ENCODE measurements at places on chromosomes 4 and X.

DNA sequence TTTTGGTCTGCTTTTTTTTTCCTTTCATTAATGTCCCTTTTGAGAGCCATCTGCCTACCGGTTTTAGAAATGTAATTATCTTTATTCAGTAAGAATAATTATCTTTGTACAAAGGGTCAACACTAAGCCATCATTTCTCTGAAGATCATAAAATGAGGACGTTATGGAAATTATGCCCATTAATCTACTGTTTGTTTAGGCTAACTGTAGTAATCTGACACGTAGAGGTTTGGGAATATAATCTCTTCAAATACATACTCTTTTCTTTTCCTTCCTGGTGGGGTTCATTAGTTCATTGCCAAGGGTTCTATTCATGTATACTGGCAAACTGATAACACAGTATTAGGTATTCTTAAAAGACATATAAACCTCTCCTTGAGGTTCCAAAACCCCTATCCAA lies 3.8 kb upstream of the HSD17B13 start:
- no peak for DNase-seq

DNA sequence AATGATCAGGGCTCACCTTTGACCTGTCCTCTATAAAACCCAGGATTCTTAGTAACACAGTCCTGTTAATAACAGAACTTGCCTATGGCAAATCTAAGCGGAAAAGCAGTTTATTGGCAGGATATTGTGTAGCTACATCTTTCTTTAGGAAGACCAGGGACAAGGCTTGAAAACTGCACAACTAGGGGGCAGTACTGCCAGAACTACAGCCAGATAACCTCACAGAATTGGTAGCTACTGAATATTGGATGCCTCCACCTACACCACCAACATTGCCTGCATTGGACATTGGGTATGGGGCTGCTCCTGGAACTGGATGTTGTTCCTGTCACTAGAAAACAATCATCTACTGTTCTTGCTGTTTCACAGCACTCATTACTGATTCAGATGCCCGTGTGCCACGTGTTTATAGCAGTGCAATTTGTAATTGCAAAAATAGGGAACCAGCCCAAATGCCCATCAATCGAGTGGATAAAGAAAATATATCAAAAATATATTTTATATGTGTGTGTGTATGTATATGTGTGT lies 47.4 kb downstream of the REPS2 start:
- DNase-seq: no peak

- DNase-seq: no peak
Measured at GRCh38 chrX:155046811-155047528, 20.3 kb downstream of the FUNDC2 start.

DNA sequence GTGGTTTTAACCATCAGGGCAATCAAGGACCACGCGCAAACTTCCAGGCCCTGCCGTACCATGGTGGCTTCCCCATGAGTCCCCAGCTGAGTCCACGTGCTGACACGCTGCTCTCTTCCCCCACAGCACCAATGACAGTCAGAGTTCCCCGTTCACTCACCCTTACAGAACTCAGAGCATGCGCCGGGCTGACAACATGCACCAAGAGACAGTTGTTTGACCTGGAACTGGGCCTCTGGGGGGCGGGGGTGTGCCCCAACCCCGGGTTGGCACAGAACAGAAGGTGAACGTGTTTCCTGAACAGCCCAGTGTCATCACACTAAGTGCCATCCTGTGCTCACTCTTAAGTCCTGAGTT lies 29.4 kb downstream of the IRF2 start:
- no peak for DNase-seq

- no peak for DNase-seq
Measured at GRCh38 chr4:31370866-31371465, 650.8 kb downstream of the PCDH7 start.

GRCh38 chr4:15712214-15712613 lies 9.3 kb downstream of the BST1 start:
- DNase-seq: no peak

DNA sequence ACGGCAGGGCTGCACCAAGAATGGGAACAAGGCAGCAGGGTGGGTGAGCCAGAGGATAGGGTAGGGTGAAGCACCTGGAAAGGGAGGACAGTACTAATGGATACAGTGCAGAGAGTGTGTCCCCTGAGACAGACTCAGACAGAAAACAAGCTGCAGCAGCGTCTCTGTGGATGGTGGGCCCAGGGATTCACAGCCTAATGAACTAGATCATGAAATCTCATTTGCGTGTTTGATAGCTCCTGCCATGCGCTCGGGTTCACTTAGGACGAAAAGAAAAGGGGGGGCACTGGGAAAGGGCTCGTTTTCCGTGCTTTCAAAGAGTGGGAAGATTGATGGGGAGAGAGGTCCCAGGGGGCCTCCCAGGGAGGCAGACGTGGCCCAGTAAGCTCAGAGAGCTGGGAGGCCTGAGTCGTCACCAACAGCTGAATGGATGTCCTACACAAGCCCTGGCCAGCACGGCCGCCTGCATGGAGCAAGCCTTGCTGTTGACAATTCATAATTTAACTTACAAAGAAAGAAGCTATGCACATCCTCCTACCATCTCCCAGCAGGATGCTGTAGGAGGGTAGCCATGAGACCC lies 446.9 kb downstream of the BCOR start:
- DNase-seq: no peak

Measured in activated effector memory CD4-positive, alpha-beta T cell treated with anti-CD3 and anti-CD28 coated beads, Interleukin-2, amount 50 U/mL, for 16 hours (primary cell).